ENCODE measurements at places on chromosomes 16 and 17.

DNA sequence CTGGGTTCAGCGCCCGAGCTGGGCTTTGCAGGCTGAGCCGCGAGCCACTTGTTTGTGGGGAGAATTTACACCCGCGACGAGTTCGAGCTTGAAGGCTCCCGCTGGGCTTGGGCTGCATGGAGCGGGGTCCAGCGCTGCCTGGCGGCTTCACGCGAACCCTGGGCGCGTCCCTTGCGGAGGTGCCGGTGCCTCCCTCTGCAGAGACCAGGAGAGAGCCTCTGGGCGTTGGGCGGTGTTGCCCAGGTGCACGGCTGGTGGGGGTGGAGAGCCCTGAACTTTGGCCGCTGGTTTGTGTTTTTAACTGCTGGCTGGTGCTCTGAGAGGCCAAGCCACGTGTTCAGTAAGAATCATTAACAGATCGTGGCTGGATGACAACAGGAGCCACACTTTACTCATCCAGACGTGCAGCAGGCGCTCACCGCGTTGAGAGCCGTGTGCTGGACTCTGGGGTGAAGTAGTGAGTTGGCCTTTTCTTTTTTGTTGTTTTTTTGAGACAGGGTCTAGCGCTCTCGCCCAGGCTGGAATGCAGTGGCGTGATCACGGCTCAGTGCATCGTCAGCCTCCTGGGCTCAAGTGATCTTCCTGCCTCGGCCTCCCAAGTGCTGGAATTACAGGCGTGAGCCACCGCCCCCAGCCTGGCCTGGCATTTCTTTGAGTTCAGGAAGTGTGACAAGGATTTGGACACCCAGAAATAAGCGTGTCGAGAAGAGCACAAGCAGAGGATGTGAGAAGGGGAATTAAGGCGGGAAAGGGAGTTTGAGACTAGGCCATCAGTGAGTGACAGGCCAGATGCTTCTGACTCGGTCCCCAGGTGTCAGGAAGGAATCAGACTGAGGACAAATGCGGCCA lies 827 bp downstream of the CDK10 start:
- no peak for DNase-seq

- DNase-seq = no peak
These were observed 58.1 kb upstream of the TOB1 start for GRCh38 chr17:50924300-50924699.

DNA sequence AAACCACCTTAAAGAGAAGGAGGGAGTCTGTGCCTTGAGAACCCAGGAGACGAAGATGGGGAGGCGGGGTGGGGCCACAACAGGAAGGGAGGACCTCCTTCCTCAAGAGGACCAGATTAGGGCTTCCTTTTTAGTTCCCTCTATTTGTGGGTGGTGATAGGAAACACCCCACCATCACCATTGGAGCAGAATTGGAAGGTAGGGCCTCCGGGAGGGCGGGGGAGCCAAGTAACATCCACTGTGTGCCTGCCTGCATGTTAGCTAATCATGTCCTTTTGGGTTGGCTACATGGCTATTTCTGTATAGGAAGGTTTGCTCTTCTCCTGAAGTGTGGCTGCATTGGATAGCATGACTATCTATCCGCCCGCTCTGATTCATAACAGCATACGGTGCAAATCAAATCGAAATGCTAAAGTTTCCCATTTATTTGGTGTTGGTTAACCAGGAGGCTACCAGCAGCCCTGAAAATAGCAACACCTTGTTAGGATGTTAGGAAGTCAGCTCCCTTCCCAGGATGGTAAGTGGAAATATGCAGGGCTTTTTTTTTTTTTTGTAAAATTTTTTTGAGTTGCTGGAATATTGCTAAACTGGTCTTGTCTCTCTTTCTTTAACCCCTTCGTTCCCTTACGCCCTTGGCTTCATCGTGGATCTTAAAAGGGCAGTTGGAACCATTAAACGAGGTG lies 4.2 kb downstream of the SYT17 start:
- no peak for DNase-seq

- no peak for DNase-seq
These were observed 152.7 kb downstream of the SOX9 start for GRCh38 chr17:72273289-72274056.

DNA sequence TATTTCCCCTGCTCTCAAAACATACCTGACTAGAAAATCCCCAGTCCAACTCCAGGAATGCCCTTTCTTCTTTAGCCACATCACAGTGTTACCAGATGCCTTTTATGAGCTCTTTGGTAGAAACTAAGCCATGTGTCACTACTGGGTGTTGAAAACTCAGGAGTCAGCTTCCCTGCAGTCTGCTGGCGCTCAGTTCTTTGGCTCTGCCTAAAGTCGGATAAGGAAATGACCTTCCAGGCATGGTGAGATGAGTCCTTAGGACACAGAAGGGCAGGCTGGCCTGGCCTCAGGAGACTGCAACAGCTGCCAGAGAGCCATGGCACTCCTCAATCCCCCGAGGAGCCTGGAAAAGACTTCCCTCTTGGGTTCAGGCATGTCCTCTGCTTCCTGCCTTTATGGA lies 89.1 kb downstream of the CDH13 start:
- DNase-seq = no peak

- DNase-seq = no peak
These were observed 43.4 kb downstream of the METTL16 start for GRCh38 chr17:2468270-2468669.

GRCh38 chr17:77042476-77043231 lies 98.1 kb upstream of the SEC14L1 start:
- DNase-seq = no peak

GRCh38 chr16:10856042-10856441 lies 21.0 kb upstream of the CIITA start:
- no peak for DNase-seq

GRCh38 chr17:49995055-49995738 lies at the start of gene DLX3:
DLX3 (minus strand) TSS chr17:49995224; CDS start chr17:49994998, 226 bp downstream.
- peak; percentile 90 for DNase-seq

GRCh38 chr16:86277221-86277620 lies 233.1 kb upstream of the FOXF1 start:
- DNase-seq = no peak

- no peak for DNase-seq
These were observed 67.8 kb upstream of the SOX9 start for GRCh38 chr17:72053036-72053435.

DNA sequence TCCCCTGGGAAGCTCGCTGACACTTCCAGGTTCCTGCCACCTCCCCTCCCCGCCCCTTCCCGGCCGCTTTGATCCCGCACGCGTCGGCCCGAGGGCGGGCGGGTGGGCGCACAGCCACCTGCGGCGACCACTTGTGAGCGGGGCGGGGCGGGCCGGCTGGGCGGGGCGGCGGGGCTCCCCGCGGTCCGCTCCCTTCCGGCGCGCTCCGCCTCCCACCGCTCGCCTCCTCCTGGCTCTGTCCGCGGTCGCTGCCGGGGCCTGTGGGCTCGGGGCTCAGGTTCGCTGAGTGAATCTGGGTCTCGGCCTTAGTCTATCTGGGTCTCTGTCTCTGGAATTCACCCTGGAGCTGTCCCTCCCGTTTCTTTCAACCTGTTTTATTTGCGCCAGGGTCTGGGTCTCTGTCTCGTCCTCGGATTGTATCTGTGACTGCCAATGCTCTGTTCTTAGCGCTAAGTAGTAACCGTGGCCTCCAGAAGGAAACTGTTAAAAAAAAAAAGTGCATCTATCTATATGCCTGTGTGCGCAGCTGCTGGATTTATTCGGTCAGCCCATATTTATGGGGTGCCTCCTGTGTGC lies 2.7 kb upstream of the HES7 start:
- peak; percentile 59 for DNase-seq

DNA sequence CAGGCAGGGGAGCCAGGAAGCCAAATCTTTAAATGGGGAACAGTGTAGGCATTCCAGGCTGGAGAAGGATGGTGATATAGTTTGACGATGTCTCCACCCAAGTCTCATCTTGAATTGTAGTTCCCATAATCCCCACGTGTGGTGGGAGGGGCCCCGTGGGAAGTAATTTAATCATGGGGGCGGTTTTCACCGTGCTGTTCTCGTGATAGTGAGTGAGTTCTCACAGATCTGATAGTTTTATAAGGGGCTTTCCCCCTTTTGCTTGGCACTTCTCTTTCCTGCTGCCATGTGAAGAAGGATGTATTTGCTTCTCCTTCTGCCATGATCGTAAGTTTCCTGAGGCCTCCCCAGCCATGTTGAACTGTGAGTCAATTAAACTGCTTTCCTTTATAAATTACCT lies 28.8 kb downstream of the GINS3 start:
- no peak for DNase-seq

DNA sequence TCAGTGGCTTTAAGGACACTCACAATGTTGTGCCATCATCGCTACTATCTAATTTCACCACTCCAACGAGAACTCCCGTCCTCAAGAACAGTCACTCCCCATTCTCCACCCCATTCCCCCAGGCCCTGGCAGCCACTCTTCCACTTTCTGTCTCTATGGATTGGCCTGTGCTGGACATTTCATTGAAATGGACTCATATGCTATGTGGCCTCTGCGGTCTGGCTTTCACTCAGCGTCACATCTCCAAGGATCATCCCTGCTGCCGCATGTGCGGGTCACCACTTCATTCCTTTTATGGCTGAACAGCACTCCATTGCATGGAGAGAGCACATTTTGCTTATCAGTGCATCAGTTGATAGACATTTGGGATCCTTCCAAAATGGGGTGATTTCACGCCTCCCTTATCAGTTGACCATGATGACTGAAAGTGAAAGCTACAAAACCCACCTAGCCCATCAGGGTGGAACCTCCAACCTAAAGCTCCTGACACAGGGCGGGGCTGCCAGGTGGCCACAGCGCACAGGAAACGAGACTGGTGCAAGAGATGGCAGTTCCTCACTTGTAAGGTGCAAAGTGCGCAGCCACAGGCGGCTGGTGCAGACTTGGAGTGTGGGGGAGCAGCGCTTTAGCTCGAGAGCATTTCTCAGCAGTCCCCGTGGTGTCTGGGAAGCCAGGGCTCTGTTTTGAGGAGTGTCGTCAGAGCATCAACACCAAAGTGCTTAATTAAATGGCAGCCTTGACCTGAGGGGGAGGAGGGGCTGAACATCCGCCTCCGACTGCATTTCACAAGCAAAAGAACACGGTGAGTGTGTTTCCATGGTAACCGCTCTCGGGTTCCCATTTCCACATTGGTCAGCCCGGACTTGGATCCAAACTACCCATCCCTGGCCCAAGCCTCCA lies 23.8 kb downstream of the COTL1 start:
- DNase-seq = no peak

GRCh38 chr17:41578538-41578937 lies 6.7 kb upstream of the KRT9 start:
- DNase-seq = no peak

DNA sequence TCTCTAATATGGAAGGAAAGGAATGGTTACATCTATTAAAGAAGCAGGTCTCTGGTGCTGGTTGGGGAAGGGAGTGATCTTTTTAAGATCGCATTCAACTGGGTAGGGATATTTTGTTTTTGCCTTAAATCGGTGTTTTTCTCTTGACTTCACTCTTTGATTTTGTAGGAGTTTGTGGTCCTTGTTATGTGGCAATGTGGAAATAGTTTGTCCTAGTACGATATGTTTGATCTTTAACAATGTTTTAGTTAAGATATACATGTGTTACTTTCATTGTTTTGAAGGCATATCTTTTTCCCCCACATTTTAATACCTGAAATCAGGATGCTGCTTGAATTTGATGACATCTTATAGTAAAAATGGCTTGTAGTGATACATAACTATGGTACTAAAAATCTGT lies 8.7 kb downstream of the GGNBP2 start:
- DNase-seq = no peak

DNA sequence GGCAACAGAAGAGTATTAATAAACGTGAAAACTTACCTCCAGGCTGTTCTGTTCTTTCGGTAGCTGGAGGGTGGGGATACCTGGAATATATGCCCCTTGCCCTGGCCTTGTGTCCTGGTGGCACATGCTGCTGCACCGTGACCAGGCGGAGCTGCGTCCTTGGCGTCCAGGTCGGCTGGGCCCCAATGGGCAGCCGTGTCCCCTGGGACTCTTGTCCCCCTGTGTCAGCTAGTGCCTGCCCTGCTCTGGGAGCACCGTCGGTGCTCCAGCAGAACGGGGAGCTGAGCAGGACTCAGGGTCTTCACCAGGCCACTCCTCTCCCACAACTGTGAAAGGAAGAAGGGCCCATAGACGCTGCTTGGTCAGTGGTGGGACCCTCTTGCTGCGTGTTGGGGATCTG lies 7.9 kb downstream of the ZNF213 start:
- DNase-seq = no peak

GRCh38 chr16:11848842-11849241 lies 2.5 kb downstream of the RSL1D1 start:
- no peak for DNase-seq

GRCh38 chr17:28737770-28738679 lies 5.8 kb upstream of the TRAF4 start:
- DNase-seq = no peak

DNA sequence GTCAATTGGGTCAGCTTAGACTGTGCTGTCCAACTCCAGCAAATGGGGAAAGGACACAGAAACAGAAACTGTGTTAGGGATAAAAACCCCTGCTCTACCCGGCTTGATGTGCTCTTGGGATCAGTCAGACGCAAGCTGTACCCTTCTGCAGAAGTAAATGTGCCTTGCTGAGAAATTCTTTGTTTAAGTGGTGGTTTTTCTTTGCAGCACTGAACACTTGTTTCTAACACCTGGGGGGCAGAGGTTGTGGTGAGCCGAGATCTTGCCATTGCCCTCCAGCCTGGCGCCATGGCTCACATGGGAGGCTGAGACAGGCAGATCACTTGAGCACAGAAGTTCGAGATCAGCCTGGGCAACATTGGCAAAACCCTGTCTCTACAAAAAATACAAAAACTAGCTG lies 18.5 kb upstream of the ARL4D start:
- no peak for DNase-seq

GRCh38 chr17:79979816-79980215 lies 55.9 kb downstream of the TBC1D16 start:
- no peak for DNase-seq

DNA sequence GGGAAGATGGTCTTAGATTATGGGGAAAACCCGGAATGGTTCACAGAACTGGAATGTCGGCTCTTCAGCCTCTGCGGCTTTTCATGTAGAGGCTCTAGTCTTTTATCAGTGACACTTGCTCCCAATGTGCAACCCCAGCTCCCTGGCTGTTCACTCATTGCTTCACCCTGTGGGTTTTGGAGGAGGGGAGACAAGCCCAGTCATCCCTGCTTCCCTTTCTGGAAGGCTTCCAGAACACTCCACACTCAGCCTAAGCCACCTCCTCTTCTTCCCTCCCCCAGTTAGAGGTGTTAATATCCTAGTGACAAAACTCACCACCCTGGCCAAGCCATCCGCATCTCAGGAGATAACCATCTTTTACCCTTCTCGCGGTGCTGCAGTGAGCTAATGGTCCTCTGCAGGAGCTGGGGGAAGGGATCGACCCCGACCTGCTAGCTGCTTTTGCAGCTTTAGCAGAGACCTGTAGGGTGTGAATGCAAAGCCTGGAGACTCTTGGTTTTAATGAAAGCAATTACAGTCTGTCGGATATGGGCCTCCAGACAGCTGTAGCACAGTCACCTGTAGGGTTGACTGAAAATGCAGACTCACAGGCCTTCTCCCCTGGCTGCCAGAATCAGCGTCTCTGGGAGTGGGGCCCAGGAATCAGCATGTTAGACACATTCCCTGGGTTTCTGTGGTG lies 24.3 kb upstream of the LASP1NB start:
- no peak for DNase-seq
